ENCODE measurements at places on chromosomes 11 and 22.

- DNase-seq = peak; percentile 95
Observed at GRCh38 chr22:37162221-37163095, 12.7 kb upstream of the IL2RB start.

DNA sequence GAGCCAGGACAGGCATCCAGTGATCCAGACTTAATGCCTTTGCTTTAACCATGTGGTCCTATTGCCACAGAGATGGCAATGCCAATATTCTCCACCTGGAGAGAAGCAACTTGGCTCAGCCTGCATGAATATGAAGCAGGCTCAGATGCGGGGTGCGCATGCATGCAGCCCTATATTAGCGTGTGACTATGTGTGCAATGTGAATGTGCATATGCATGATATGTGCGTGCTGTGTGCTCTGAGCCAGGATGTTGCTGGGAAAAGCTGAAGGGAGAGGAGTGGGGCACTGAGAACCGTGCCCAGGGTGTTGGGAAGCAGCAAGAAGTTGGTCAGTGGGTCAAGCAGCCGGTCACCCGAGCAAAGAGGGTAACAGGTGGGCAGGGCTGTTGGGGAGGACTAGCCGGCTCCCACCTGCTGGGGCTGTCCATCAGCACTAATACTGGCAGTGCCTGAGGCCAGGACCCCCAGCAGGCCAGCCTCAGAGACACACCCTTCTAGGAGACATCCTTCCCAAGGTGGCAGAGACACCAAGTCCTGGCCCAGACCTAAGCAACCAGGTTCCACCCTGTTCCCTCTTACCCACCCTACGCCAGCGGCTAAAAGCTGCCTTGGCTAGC is 24.8 kb upstream of the MYOD1 start:
- no peak for DNase-seq

GRCh38 chr11:86370922-86371594 is 3.6 kb upstream of the CCDC81 start:
- DNase-seq = no peak

DNA sequence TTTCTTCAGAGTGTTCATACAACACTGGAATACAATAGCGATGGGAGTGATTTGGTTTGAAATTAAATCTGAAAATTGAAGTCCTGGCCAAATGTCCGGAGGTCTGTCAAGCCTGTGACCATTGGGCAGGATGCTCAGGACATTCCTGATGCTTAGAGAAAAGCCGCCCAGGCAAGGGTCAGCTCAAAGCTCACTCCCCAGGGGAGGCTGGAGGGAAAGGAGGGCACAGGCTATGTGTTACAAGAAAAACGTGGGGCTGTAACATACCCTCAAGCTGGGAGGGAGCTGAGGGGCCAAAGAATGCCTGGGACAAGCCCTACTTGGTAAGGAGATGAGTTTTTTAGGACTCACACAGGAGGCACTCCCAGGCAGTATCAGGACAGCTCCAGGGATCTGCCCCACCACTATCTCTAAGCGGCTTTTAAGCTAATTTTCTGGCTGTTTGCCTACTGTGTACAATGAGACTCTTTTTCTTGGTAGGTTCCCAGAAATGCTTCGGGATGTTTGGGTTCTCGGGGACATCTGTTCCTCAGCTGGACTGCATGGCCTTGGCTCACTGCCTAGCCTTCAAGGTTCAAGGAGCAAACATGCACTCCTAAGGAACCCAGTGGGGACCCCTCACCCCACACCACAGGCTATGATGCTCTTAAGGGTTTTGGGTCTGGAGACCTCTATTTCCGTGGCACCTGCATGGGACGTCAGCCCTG is 500.1 kb downstream of the BRD1 start:
- DNase-seq = no peak

- no peak for DNase-seq
Observed at GRCh38 chr11:18295316-18295715, 26.6 kb downstream of the HPS5 start.

DNA sequence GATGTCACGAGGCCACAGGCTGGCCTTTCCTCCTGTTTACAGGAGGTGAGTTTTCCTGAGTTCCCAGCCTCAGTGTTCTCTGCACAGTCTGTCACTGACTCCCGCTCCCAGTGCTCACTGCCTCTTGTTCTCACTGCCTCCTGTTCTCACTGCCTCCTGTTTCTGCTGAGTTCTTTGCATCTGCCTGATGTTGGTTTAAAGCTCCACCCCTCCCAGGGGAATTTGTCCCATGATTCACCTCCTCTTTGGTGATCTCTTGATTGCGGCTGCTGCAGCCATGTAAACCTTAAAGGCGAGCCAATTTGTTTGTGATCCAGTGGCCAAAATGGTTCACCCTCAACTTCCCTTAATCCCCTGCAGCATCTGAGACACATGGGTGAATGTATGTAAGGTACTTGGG is 6.0 kb upstream of the TUBA8 start:
- DNase-seq = no peak

DNA sequence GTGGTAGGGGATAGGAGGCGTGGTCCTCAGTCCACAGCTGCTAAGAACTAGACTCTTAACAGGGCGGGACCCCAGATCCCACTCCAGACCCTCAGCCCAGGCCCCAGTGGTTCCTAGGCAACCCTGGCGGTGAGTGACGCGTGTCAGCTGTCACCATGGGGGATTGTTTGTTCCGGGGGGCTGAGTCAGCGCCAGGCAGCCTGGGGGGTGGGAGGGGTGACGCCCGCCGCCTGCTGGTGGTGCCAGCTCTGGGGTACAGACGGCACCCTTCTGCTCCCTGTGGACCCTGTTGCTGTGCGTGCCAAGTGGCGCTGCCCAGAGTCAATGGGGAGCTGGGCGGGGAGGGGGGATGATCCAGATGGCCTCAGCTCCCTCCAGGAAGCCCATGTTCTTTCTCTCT is 2.5 kb downstream of the CNIH2 start:
- DNase-seq = no peak

GRCh38 chr11:96842731-96843130 is 452.9 kb downstream of the JRKL start:
- no peak for DNase-seq

- DNase-seq = no peak
Observed at GRCh38 chr11:131077340-131077739, 161.1 kb upstream of the SNX19 start.

GRCh38 chr11:45057938-45058646 is 88.3 kb upstream of the PRDM11 start:
- no peak for DNase-seq

GRCh38 chr11:24575392-24575791 is 78.5 kb downstream of the LUZP2 start:
- DNase-seq = no peak

GRCh38 chr22:45896964-45897538 is 79.9 kb downstream of the WNT7B start:
- DNase-seq = no peak

GRCh38 chr11:87454241-87454640 is 416.5 kb downstream of the TMEM135 start:
- no peak for DNase-seq

DNA sequence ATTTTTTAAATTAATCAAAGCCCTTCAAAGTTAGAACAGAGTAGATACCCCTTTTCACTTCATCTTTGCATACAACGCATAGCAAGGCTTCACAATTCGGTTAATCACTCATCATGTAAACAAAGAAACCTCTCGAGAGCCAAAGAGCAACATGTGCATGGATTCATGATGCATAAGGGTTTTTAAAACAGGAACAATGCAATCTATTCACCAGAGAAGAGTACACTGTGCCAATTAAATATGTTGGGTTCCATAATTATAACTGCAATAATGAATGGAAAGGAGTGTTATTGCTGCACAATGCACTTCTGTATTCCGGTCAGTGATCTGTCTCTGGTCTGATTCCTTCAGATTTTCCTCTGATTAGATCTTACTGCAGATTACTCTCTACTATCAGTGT is 45.3 kb downstream of the CADM1 start:
- no peak for DNase-seq

DNA sequence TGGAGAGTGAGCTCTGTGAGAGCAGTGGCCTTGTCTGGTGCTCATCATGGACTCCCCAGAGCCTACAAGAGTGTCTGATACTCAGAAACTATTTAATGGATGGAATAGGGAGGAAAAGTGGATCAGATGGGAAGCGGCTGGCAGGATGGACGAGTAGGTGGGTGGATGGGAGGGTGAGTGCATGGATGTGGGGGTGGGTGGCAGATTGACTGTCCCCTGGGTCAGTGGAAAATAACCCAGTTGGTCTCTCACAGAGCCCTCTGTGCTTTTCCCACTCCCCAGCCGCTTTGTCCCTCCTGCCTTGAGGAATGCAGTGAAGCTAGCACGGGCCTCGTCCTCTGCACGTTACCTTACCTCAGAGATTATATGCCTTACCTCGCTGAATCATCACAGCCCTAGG is 5.9 kb downstream of the SPI1 start:
- DNase-seq = no peak

DNA sequence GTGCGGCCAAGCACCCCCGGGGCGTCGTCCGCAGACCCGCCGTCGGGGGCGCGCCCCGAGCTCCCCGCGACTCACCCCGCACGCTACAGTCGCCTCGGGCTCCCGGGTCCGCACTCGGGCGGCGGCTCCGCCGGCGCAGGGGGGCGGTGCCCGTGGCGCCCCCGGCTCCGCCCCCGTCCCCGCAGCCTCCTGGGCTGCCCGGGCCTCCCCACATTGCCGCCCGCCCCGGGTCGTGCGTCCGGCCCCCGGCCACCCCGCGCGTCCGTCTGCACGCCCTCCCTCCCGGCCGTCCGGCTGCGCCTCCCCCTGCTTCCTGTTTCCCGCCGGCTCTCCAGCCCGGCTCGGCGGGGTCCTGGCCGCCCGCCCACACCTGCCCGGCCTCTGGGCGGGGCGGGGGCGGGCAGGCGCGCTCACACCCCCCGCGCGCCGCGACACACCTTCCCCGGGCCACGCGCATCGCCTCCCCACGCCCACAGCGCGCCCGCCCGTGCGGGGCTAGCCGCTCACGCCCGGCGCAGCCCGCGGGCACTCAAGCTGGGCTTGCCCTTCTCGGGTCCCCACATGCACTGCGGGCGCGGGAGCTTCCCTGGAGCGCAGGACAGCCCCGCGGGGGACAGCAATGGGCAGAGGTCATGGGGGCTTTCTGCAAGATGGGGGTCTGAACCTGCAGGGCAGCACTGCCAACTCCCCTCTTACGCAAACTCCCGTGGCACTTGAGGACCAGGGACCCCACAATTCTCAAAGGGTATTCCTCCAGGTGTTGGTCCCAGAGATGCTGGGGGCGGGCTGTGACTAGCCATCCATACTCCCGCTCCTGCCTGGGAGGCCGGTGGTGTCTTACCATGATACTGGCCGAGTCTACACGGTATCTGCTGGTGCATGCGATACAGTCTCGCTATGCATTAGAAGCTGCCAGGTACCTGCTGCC is at the start of gene CARD10:
Gene CARD10 (minus strand): TSS at position 148 of the 928 bp plus-strand sequence. CDS start 215 bp downstream, outside the sequence.
- DNase-seq = no peak

DNA sequence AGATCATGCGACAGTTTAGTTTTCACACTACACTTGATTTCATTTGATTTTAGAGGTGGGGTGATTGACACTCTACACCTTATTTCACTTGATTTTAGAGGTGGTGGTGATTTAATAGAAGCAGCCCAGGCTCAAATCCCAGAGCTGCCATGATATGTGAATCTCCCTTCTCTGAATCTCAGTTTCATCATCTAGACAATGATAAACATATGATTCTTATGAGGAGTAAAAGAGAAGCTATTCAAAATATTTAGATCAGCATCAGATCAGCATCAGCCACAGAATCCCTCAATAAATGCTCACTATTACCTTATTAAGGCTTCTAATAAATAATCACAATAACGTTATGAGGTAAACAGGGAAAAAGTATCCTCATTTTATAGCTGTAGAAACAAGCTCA is 98.8 kb downstream of the MSANTD4 start:
- no peak for DNase-seq

GRCh38 chr22:48887394-48888332 is 940.0 kb downstream of the BRD1 start:
- no peak for DNase-seq

DNA sequence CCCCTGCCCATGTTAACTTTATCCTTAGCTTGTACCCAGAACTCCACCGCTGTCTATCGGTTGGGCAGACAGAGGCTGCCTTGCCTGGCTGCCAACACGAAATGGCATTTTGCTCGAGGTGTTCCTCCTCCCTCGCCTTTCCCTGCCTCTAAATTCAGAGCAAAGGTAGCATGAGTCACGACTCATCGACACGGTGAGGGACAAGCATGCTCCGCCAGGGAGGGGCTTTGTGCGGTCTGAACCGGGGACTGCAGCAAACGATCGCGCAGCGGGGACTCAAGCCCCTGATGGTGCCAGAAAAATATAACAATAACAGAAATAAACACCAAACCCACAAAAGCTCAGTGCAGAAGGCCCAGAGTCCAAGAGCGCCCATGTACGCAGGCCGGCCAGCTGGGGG is 52.3 kb downstream of the RTL6 start:
- no peak for DNase-seq

- DNase-seq = no peak
Observed at GRCh38 chr11:58688789-58689503, 42.8 kb downstream of the GLYAT start.

DNA sequence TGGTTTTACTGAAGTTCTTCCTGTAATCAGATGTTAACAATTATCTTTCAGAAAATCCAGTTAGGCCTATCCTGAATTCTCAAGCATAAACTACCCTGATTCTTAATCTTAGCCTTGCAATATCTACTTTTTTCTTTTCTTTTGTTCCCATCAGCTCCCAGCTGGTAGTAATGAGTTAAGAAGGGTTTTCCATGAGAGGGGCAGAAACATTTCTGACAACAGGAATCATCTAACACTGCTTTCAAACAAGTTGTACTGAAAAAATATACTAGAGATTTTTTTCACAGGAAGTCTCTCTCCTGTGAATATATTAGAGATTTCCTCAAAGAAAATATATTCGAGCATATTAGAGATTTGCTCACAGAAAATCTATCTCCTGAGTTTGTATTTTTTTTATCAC is 3.3 kb upstream of the TRIM6 start:
- no peak for DNase-seq

- DNase-seq = no peak
Observed at GRCh38 chr11:109956124-109956793, 136.9 kb upstream of the ZC3H12C start.

DNA sequence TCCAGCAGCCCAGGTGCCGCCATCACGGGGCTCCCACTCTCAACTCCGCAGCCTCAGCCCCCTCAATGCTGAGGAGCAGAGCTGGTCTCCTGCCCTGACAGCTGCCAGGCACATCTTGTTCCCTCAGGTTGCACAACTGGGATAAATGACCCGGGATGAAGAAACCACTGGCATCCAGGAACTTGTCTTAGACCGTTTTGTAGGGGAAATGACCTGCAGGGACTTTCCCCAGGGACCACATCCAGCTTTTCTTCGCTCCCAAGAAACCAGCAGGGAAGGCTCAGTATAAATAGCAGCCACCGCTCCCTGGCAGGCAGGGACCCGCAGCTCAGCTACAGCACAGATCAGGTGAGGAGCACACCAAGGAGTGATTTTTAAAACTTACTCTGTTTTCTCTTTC is at the start of gene SAA1:
Gene SAA1 (plus strand): TSS at position 316 of the 400 bp plus-strand sequence. CDS start 624 bp downstream, outside the sequence.
- DNase-seq = no peak

GRCh38 chr11:69257838-69258658 is 35.9 kb upstream of the MYEOV start:
- peak; percentile 44 for DNase-seq

DNA sequence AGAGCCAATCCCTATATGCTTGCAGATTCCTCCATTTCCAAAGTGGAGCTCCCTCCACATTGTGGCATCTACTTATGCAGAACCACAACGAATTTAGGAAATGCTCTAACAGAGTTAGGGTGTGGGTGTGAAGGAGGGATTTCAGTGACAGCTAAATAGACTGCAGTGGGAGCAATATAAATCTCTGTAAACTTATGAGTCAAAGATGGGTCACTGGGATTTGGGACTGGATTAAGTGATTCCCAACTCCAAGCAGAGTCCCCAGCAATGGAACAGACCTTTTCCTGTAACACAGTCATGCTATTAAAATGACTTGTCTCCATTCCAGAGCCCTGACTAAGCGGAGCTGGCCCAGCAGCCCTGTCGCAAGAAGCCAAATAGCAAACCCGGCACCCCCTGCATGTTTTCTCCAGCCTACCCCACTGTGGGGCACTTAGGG is 36.6 kb downstream of the RPL27A start:
- DNase-seq = no peak

All from natural killer cell treated with Interleukin-12 subunit alpha and Interleukin-12 subunit beta and Interleukin-15 and Interleukin-18, amount 100 ng/mL, for 72 hours (primary cell).